Renal pelvis (tissue), 12 donors: ENCODE measurements at places on chromosomes 3 and 15. TPM values are rescaled to one million over a fixed set of nuclear protein-coding genes. Genes with fewer than 3 reads are reported as not detected.

The POC1A gene
- polyA plus RNA-seq = 9.0 TPM

DNA sequence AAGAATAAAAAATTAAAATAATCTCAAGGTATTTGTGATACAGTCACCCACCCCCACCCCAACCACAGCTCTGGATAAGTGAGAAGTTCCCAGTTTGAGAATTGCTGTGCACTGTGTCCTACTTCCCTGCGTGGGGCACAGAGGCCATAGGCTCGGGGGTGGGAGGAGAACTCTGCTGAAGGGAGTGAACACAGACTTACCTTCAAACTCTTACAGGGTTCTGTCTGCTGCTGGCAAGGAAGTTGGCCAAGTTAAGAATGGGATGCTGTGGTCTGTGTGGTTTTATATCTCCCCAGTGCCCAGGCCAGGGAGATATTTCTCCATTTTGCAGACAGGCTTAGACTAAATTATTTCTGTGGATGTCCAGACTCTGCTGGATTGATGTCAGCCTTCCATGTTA lies 37.6 kb downstream of the SPTSSB start:
- DNase-seq = no peak

The GABRB3 gene
- 7.0 TPM for polyA plus RNA-seq

DNA sequence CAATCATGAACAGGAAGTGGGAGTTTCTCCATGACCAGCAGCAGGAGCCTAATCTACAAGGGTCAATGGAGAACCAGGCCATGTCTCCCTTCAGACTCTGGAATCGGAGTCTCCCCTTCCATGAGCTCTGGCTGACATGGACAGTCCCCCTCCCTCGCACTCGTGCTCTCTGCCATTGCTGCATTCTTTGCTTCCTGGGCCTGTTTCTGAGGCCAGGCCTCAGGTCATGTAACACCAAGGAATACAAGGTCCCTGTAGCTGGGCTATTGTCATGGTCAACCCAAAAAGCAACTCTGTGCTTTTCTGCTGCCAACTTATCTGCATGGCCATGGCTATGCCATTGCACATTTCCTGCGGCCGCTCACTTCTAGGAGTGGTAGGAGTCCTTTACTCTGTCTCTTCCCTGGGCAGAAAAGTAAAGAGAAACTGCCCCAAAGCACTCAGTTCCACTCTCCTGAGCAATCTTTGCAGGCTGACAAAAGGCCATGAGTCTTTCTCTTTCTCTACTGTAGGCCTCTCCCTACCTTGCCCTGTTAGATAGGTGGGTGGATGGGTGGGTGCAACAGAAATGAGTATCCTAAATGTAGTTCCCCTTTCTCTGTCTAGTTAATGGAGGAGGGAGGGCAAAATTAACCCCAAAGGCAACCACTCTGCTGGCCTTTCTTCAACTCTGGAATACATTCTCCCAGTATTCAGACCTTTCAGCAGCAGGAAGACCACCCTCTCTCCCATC lies 40.8 kb upstream of the PROK2 start:
- DNase-seq = no peak
